Left ventricle myocardium inferior (tissue), 1 donor: ENCODE measurements at places on chromosomes 2 and 18. TPM values are rescaled to one million over a fixed set of nuclear protein-coding genes. Genes with fewer than 3 reads are reported as not detected.

DNA sequence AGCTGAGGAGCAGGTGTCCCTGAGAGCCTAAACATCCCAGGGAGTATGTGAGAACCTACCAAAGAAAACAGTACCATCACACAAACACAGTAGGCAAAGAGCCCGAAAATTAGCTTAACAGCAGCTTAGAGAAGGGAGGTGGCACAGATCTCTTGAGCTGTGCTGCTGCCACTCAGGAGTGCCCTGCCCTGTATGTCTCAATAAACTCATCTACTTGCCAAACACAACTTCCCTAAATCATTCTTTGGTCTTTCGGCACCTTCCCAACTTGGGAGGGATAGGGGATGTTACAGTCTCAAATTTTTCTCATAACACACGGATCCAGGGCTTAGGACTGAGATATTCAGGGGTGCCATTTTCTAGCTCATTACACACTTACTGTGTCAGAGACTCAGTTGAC, 45.3 kb upstream of the C1D start:
- H3K4me3 ChIP-seq = no peak overlapping the region
- DNase-seq = no peak
- H3K27ac ChIP-seq = no peak overlapping the region
- H3K36me3 ChIP-seq = no peaks in the 10 kb centered on the region

GRCh38 chr2:217902379-217903141, 100.2 kb downstream of the TNS1 start:
- peak overlapping the region; percentile 54 for H3K4me3 ChIP-seq
- H3K27ac ChIP-seq = peak overlapping the region; percentile 95
- peak; percentile 88 for DNase-seq
- H3K4me1 ChIP-seq = peaks cover 100% of the 10 kb centered on the region
- no peaks in the 10 kb centered on the region for H3K27me3 ChIP-seq
- peaks cover 54% of the 10 kb centered on the region for H3K36me3 ChIP-seq

DNA sequence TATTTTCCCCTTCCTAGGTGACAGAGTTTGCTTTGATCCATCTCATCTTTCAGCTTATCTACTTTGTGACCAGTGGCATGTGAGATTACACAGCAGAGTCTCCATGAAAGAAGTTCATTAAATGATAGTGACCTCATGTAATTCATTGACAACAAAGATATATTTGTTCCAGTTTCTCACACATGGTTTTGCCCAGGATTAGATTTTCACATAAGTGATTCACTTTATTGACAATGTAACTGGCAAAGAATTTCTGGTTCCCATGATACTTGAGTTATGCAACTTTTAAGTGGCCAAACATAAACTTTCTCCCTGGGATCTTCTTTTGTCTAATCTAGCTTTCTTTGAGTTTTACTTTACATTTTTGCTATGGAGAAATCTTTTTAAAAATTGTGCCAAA, 50.0 kb downstream of the MC4R start:
- no peaks in the 10 kb centered on the region for H3K36me3 ChIP-seq
- no peaks in the 10 kb centered on the region for H3K4me1 ChIP-seq
- no peak overlapping the region for H3K27ac ChIP-seq
- H3K4me3 ChIP-seq = no peak overlapping the region
- no peak for DNase-seq

GRCh38 chr2:133097666-133098065, 427.7 kb upstream of the LYPD1 start:
- no peak overlapping the region for H3K27ac ChIP-seq
- H3K27me3 ChIP-seq = no peaks in the 10 kb centered on the region
- H3K4me3 ChIP-seq = no peak overlapping the region
- H3K36me3 ChIP-seq = no peaks in the 10 kb centered on the region

Gene DSEL
- 1.6 TPM for total RNA-seq

Gene BUB1
- 0.66 TPM for total RNA-seq

Gene PFN4
- total RNA-seq = 0.74 TPM
